Muscle of leg (tissue), 16 donors: ENCODE measurements at places on chromosomes 1 and 21. TPM values are rescaled to one million over a fixed set of nuclear protein-coding genes. Genes with fewer than 3 reads are reported as not detected.
A peak's percentile ranks its signal among the peaks of the same experiment; 100 is the strongest.

GRCh38 chr1:24805534-24806301 is 60.5 kb downstream of the CLIC4 start:
- peak; percentile 21 for DNase-seq

GRCh38 chr1:232430467-232430866 is 199.5 kb downstream of the SIPA1L2 start:
- DNase-seq: no peak

DNA sequence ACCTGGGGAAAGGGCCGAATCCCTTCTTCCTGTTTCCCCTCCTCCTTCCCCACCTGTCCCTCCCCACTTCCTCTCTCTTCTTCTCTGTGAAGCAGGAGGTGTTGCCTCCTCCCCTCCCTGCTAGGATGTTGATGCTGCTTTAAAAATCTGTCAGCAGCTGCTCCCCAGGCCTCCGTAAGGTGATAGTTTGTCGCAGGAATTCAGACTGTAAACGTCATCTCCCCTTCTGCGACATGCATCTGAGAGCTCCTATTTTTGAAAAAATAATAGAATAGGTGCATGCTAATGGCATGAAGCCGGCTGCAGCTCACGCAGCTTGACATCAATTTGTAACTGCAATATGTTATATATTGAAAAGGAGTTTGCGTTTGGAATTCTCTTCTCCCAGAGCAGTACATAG is 70.1 kb downstream of the KAZN start:
- no peak for DNase-seq

- peak; percentile 66 for DNase-seq
These were observed 9.0 kb downstream of the NPPA start for GRCh38 chr1:11838349-11839272.

Gene PKNOX1
- total RNA-seq: 13.2 TPM

DNA sequence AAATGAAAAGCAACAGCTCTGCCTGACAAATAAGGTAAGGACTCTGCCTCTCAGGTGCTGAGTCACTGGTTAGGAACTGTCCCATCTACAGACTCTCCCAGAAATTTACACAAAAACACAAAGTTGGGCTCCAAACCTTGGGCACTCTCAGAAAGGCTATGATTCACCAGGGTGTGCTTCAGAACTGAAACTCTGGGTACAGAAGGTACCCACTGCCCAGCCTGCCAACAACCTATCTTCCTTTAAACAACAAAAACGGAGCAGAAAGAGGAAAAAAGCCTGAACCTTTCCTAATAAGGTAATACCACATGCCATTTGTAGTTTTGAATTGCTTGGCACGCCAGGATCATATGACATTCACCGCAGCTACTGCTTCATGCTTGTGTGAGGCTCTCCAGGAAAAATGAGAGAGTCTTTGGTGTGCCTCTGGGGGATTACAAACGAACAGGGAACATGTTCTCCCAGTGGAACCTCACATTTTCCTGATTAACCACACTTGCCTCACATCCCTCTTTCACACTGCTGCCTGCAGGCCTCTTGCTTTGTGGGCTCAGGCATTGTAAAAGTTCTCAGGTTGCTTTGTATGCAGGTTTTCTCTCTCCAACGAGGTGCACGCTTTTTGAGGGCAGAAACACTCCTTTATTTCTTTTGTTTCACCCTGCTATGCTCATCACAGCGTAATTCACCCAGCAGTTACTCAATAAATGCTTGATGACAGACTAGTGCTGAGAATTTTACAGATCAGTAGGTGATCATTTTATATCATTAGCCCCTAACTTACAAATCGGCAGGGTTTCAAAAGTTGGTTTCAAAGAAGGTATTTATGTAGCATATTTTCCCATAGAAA is 65.1 kb downstream of the GADD45A start:
- DNase-seq: peak; percentile 38

Gene FCRL5
- not detected for total RNA-seq

DNA sequence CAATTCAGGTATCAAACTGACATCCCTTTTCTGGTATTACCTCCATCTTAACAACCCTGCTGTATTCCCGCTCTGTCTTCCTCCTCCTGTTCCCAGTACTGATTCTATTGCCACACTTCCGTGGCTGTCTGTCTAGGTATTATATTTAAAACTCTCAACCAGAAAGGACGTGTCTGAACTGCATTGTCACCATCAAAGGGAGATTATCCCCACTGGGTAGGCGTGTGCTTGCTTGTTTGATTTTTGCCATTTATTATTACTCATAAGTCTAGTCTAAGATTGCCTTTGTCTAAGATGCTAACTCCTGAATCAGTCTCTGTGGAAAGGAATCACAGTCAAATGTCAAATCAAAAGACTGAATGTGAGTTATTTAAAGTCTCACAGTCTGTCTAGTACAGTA is 650.1 kb downstream of the KCNT2 start:
- DNase-seq: no peak

Gene ASH1L
- total RNA-seq: 31.5 TPM

- DNase-seq: no peak
These were observed 47.3 kb downstream of the DDX20 start for GRCh38 chr1:111802984-111803383.

Gene DTL
- total RNA-seq: 8.2 TPM

- DNase-seq: no peak
These were observed 34.1 kb upstream of the LRRC8D start for GRCh38 chr1:89786628-89787214.

DNA sequence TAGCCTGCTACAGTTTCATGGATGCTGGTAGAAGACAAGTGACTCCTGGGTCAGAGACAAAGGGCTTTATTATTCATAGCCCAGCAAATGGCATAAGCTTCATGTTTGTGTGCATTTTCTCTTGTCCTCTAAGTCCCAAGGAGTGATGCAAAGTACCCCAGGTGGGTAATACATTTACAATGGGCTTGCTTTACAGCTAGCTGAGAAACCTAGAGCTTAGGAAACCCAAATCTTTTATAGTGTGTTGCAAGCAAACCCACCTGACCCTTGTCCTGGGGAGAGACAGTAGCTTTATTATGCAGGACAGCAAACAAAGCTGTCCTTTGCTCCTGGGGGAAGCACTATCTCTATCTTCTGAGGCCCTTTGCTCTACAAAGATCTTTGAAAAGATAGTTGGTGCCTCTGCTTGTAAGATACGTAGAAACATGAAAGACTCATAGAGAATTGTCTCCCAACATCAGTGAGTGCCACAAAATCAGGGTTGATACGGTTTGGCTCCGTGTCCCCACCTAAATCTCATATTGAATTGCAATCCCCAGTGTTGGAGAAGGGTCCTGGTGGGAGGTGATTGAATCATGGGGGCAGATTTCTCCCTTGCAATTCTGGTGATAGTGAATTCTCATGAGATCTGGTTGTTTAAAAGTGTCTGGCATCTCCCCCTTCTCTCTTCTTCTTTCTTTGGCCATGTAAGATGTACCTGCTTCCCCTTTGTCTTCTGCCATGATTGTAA is 315.8 kb upstream of the USP24 start:
- DNase-seq: no peak

GRCh38 chr1:221761354-221762002 is 19.6 kb upstream of the DUSP10 start:
- no peak for DNase-seq

GRCh38 chr1:39360731-39361130 is 130.7 kb upstream of the BMP8A start:
- no peak for DNase-seq

- no peak for DNase-seq
These were observed 11.5 kb upstream of the EIF4G3 start for GRCh38 chr1:21188235-21188634.

DNA sequence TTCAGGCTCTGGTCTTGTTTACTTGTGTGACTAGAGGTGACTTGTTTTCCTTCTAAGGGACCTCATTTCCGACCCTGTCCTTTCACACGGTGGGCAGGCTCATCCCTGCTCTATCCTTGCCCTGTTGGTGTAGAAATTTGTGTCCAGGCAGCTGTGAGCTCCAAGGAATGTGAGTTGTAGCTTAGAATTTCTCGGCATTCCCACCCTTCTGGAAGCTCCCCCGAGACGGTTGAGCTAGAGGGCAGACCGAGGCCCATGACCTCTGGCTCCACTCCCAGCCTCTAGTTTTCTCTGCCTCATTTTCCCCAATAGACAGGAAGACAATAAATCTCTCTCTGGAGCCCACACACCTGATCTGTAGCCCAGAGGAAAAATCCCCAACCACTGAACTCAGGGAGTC is 100.9 kb downstream of the NAV1 start:
- no peak for DNase-seq

Gene CHODL
- total RNA-seq: 92.5 TPM

Gene BMP8B
- 0.71 TPM for total RNA-seq

DNA sequence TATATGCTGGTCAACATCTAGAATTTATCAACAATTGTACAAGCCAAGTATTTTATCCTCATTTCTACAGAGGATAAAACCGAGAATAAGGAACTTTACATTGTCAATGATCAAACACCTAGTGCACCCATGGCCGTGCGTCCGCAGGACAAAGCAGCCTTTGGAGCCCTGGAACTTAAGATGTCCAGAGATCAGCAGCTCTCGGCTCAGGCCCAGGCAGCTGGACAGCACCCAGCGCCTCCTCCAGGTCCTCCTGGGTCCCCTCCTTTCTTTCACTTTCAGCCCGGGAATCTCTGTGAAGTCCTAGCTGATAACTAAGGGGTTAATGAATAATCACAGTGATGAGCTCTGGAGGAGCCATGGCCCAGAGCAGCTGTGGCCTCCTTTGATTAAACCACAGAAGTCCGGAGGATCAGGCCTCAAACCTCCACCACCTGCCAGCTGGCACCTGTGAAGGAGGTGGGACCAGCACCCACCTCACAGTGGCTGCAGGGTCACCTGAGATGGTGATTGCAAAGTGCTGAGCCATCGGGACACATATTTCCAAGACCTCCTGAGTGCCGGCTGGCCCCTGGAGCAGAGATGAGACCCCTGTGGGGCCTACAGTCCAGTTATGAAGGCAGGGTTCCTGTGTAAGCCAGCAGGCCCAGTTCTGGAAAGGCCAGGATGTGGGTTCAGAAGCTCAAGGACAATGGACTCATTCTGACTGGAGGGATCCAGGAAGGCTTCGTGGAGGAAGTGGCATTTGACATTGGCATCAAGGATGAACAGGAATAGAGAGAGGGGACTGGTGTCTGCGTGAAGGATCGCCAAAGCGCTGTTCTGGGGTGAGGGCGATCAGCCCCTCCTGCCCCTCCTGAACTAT is 11.6 kb upstream of the SAMD11 start:
- DNase-seq: peak; percentile 11

Gene DEPDC1
- 6.8 TPM for total RNA-seq
